Esophagus squamous epithelium (tissue), 5 donors: ENCODE measurements at places on chromosomes 11 and 22.

- no peak for DNase-seq
Observed at GRCh38 chr22:19055801-19056200, 66.4 kb downstream of the DGCR2 start.

DNA sequence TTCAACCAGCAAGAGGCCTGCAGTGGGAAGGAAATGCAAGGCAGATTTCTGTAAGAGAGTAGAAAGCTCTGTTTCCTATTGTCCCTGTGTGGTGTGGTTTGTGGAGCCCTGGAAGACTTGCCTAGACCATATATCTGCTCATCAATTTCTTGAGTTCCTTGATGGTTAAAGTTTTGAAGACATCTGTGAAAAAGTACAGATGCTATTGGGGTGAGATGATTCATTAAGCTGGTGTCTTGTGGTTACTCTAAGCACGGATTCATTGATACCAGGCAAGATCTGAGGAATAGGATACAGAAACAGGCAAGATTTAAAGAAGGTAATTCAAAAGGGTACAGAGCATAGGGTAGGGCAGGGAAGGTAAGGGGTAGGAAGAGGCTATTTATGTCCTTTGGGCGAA lies 275.8 kb upstream of the SESN3 start:
- no peak for DNase-seq

DNA sequence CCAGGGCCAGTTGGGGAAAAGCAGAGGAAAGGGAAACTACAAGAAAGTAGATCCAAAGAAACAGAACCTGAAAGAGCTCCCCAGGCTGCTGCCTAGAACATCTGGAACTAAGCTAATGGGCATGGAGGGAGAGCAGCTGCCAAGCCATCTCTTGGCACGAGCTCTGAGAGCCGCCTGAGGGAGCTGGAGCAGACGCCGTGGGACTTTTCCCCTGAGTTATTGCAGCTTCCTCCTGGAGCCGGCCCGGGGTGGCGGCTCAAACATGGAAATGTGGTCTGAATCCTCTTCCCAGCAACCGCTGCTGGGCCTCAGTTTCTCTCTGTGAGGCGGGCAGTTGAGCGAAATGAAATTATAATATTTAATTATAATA lies 41.8 kb downstream of the LIF start:
- no peak for DNase-seq

GRCh38 chr22:31286360-31287255 lies 5.7 kb downstream of the PIK3IP1 start:
- DNase-seq: peak; percentile 24

- no peak for DNase-seq
Observed at GRCh38 chr11:993632-994167, 42.8 kb downstream of the MUC6 start.

- no peak for DNase-seq
Observed at GRCh38 chr11:35751664-35752061, 89.1 kb downstream of the TRIM44 start.

- no peak for DNase-seq
Observed at GRCh38 chr11:18641677-18642076, 7.5 kb upstream of the SPTY2D1 start.

GRCh38 chr11:101049123-101049522 lies 80.5 kb downstream of the PGR start:
- DNase-seq: no peak

- no peak for DNase-seq
Observed at GRCh38 chr11:1733009-1733715, 17.2 kb downstream of the IFITM10 start.

DNA sequence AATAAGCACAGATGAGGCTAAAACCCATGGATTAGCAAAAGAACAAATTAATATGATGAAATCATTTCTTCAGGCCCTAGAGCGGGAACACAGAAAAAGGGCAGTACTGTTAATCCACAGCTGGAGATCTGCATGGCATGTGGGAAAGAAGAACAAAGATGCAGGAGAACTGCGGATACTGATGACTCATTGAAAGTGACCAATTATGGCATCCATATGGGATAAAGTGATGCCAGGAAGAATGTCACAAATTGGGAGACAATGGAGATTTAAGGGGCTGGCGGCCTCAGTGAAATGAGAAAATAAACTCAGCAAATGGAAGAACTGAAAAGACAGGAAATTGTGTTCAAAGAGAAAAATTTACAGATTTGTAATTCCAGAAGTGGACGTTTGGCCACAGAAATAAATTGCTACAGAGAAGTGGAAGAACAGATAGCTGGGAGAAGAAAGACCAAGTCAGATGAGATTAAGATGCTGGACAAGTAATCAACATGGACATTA lies 39.4 kb downstream of the SIK3 start:
- no peak for DNase-seq

DNA sequence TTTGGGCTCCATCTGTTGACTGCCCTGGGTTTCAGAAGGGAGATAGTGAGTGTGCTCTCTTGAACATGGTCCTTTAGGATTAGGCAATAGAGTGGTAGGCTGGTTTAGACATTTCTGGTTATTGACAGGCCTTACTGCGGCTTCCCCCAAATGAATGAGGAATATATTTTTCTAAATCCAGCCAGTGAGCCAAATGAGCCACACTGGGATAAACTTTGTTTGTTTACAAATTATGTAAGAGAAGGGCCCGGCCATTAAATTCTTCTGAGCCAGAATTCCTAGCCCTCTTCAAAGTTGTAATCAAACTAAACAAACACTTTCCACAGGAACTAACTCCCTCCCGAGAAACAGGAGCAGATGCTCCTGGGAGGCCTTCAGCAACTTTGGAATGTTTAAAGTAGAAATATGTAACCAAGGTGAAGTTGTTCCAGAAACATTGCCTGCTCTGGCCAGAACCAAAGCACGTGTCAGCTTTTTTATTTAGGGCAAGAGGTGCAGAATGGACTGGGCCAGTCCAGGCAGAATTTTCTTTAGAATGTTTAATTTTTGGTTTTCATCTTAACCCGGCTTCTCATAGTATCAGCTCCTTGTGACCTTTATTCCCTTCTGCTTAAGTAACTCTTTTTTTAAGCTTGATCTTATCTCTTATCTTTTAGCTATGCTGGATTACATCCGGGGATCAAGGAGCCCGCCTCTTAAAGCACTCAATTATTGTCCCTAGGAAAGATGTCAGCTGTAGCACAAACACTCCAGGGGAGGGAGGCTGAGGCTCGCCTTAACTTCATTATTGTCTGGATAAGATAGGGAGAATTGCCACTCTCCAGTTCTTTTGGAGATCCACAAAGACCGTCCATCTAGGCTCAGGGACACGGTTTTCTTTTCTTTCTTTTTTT lies 28.7 kb downstream of the ZNRF3 start:
- DNase-seq: no peak

GRCh38 chr11:126475014-126475991 lies 119.8 kb downstream of the ST3GAL4 start:
- DNase-seq: no peak

DNA sequence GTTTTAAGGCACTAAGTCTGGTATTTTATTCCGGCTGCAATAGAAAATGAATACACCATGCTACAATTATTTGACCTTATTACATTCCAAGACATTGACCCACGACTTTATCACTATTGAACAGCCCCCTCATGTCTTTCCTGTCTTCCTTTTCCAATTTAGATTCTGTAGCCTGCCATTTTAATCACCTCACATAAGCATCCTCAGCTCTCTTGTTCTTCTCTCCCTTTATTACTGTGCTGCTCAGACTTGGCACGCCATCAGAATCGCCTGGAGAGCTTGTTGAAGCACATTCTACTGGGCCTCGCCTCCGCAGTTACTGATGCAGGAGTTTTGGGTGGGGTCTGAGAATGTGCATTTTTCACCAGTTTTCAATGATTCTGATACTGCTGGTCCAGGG lies 38.7 kb upstream of the SWAP70 start:
- DNase-seq: no peak

DNA sequence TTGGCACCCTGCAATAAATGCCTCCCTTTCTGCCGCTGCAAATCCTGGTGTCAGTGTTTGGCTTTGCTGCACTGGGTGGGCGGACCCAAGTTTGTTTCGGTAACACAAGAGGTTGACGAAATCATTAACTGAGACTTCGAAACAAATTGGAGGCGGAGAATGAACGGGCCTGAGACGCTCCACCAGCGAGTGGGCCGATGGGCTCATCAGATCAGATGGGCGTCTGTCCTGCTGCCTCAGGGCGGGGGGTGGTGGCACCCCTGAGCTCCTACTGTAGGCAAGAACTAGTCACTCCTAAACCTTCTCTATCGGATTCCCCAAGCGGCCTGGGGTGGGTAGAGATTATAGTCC lies 918 bp upstream of the CAPN5 start:
- DNase-seq: no peak

GRCh38 chr11:127461241-127462064 lies 460.9 kb upstream of the KIRREL3 start:
- no peak for DNase-seq

GRCh38 chr22:33891455-33891854 lies 28.8 kb downstream of the LARGE1 start:
- no peak for DNase-seq

DNA sequence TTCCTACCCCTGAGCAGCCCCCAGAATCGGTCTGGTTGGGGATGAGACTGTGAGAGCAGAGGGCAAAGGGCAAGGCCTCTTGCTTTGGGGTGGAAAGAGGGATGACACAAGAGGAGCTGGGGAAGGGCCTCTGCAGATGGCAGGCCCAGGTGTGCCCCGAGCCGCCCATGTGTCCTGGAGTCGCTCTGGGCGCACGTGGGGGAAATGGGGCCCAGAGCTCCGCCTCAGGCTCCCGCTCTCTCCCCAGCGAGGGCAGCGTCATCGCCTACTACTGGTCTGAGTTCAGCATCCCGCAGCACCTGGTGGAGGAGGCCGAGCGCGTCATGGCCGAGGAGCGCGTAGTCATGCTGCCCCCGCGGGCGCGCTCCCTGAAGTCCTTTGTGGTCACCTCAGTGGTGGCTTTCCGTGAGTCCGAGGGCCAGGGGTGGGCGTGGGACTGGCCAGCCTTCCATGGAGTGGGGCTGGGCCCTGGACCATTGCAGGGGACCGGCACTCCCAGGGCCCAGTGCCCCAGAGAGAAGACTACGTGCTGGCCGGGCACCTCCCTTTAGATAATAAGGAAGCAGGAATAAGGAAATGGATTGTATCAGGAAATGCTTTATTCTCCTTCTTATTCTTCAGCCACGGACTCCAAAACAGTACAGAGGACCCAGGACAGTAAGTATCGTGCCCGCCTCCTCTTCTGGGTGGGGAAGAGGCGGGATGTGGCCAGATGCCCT lies 30.1 kb downstream of the ST14 start:
- DNase-seq: no peak

- no peak for DNase-seq
Observed at GRCh38 chr22:43185860-43186261, 1.1 kb downstream of the TTLL12 start.

DNA sequence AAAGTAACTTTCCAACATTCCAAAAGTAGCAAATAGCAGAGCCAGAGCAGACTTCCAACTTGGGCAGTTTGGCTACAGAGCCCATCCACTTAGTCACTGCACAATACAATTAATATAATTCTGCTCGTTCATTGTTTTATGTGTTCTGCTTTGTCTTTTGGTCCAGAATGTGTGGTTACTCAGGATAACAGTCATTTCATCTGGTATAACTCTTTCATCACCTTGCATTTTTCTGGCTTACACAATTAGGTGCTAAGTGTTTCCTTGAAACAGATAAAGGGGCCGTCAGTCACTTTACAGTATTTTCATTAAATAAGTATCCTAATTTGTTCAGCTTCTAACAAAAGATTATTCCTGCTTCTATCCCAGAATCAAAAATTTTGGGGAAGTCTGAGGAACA lies 87.2 kb downstream of the LARGE2 start:
- DNase-seq: no peak

GRCh38 chr11:9138133-9138453 lies 46.7 kb upstream of the SCUBE2 start:
- DNase-seq: no peak

DNA sequence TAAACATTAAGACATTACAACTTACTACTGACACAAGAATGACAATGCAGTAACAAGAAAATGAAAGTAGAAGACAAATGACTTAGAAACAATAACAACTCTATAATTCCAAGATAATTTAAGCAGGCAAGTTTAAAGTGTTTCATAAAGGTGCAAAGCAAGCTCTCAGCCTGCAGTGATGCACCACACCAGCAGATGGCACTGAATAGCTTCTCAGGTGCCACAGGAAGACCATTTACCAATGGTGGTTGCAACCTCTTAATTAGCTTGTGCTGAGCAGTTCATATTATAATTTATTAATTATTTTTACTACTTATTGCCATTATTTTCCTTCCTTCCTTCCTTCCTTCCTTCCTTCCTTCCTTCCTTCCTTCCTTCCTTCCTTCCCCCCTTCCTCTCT lies 60.6 kb downstream of the NXPE2 start:
- no peak for DNase-seq

- DNase-seq: no peak
Observed at GRCh38 chr11:81967242-81967641, 766.4 kb downstream of the FAM181B start.

- DNase-seq: no peak
Observed at GRCh38 chr22:35400501-35400790, 506 bp downstream of the MCM5 start.
